ENCODE measurements at places on chromosomes 7 and 10.

DNA sequence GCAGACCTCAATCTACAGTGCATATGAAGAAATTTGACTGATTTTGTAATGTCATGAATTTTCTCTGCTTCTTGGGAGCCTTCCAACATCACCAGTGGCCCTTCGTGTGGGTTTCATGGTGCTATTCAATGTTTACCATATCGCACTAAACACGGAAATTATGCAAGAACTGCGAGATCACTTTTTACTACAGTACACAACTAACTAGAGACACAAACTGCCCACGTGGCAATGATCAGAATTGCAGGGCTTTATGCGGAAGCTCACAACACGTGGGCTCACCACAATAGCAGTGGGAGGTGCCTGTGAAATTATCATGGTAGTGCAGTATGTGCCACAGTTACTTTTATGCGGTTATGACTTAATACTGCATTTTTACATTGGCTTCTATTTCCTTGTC lies 449.7 kb upstream of the KLF6 start:
- peak; percentile 3 for DNase-seq

- DNase-seq: no peak
Measured at GRCh38 chr10:133530506-133530905, 3.3 kb downstream of the CYP2E1 start.

DNA sequence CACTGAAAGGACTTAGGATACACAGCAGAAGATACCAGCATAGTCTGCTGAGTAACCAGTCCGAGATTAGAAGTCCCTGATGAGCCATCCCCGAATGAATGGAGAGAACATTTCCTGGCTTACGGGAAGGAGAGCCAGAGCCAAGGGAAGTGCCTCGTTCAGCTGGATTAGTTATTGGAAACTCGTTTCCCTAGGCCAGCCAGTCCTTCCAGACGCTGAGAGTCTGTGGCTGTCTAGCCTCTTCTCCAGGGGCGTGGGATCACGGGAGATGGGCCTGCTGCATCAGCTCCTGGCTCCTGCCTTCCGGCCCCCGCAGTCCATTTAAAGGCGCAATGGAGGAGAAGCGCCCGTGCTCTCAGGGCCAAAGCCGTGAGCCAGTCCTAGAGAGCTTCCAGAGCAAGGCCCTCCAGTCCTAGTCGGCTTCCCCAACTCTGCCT lies 712.8 kb downstream of the PARD3 start:
- DNase-seq: no peak

DNA sequence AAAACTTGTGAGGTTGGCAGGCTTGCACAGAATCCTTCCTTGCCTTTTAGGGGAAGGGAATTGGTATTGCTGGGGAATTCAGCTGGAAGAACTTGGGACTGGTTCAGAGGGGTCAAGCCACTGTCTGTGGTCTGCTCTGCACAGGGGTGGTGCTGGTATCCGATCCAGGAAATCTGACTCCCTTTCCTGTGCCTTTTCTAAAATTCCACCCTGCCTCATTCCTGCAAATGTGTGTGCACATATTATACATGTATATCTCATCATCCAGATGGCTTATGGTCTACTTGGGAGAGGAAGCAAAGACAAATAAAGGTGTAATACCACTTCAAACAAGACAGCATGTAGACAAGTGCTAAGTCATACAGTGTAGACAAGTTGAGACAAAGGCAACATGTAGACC lies 14.3 kb downstream of the UBTD1 start:
- no peak for DNase-seq

DNA sequence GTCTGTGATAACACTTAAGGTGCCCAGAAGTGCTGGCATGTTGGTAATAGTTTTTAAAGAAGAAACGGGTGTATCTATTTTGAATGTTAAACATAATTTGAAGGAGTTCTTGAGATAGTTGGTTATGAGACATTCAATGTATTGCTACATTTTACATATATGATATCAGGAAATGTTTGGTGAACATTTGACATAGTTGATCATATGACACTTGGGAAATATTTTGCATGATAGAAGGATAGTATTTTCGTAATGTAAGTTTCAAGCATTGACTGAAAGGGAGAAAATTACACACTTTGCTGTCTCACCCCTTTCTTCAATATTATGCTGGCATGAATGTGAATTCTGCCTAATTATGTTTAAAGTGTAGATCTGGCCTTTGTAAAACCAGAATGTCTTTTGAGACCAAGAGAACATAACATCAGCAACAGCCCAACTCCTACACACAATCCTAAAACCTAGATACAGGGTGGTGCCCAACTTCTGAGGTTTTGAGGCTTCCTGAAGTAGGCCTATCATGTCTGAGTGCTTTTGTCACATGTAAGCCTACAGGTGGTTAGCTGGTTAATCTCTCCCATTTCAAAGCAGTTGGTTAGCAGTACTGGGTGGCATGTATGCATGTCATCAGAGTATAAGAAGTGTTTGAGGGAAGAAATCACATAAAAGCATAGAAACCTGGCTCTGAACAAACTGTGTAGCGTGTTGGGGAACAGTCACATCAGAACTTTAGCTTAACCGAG lies 2.1 kb downstream of the ADD3 start:
- DNase-seq: peak; percentile 24

GRCh38 chr7:43872406-43873110 lies 3.2 kb upstream of the MRPS24 start:
- no peak for DNase-seq

DNA sequence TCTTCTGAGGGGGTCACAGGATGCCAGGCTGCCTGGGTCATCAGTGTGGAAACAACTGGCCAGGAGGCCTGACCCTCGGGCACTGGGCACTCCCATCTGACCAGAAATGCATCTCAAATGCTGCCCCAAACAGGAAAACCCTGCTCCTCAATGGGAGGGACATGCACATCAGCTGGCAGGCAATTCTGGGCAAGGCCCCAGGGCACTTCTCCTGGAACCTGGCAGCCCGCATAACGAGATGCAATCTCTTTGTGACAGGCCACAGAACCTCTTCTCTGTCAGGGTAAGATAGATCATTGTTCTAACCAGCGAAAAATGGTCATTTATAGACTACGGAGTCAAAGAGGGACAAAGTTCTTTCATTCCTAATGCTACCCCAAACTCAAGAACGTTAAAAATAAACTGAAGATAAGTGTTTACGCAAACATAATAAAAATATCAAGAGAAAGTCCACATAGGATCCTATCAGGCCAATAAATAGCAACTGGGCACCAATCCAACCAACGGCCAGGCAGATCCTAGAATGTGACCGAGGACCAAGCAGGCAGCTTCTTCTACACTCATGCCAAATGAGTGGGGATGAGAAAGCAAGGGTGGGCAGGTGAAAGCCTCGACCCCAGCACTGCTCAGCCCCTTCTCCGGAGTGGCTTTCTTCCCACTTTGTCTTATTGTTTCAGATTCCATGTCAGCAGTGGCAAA lies 212.3 kb downstream of the TCERG1L start:
- DNase-seq: no peak

DNA sequence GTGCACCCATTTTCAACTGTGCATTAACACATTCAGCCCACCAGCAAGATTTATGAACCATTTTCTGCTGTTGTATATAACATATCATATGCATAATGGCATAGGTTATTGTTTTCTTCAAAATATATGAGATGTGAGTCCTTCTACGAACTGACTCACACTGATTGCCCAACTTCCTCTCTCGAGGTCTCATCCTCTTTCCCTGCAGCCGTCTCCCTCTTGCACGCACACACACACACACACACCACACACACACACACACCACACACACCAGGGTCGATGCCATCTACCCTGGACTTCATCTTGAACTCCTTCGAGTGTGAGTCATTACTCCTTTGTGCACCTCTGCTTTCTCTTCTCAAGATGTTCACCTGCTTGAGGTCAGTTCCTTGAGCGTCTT lies 36.7 kb downstream of the EGFR start:
- no peak for DNase-seq

DNA sequence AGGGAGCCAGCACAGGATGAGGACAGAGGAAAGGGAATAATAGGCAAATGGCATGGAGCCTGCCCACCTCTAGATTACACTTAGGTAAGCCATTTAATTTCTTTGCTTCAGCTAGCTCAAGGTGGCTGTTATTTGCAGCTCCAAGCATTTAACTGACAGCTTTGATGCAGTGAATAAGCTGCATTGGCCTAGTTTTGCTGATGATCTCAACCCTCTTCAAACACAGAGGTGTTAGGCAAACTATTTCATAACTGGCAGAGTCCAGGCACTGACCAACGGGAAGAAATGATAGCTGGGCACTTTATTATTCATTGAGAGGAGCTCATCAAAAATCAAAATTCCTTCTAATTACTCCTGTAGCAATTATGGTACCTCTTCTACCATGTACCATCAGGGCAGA lies 317.4 kb downstream of the BMPER start:
- no peak for DNase-seq

DNA sequence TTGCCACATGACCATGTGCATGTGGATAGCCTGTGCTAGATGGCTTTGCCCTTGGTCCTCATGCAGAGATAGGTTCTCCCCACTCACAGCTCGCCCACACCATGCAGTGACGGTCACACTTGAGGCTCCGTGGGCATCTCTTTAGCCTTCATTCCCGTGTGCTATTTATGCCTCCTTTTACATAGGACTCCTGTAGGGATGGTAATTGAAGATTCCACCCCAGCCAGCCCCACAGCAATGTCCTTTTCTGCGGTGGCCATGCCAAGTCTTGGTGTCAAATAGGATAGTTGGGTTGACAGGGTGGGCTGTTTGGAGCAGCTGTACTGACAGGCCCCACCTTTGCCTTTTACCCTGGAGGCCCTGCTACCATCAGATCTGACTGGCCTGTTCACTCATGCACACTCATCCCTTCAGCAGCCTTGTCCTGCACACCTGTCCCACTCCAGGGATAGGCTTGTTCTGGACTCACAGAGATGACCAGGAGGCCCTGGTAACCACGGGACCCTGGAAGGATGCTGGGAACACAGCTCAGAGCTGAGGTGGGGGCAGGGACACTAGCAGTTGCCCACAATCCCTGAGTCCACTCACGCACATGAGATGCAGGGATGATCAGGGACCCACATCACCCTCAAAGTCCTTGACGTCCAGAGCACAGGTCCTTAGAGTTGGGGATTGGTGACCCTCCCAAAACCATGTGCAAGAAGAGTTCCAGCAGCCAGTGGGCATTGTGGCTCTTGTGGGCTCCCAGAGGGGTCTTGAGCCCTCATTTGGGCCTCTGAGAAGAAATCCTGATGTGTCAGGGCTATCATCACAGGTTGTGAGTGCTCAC lies 71.2 kb downstream of the ADCY1 start:
- no peak for DNase-seq

GRCh38 chr7:120939345-120939744 lies 11.2 kb upstream of the ING3 start:
- DNase-seq: no peak

GRCh38 chr7:137343281-137343841 lies at the start of gene PTN:
TSS of gene PTN (minus strand) at chr7:137343733. CDS start at chr7:137254973, 88,760 bp downstream.
- no peak for DNase-seq

DNA sequence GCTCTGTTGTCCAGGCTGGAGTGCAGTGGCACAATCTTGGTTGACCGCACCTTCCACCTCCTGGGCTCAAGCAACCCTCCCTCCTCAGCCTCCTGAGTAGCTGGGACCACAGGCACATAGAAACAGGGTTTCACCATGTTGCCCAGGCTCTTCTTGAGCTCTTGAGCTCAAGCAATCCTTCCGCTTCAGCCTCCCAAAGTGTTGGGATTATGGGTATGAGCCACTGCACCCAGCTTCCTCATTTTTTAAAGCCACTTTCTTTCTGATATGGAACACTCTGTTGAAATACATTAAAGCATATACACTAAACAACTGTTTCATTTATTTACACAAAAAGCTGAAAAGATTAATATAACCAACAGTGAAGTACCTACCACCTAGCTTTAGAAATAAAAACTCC lies 117.2 kb downstream of the CLEC2L start:
- no peak for DNase-seq

GRCh38 chr10:85598646-85599045 lies 767.9 kb downstream of the GRID1 start:
- DNase-seq: no peak

GRCh38 chr7:37915438-37915837 lies 1.2 kb downstream of the SFRP4 start:
- no peak for DNase-seq

DNA sequence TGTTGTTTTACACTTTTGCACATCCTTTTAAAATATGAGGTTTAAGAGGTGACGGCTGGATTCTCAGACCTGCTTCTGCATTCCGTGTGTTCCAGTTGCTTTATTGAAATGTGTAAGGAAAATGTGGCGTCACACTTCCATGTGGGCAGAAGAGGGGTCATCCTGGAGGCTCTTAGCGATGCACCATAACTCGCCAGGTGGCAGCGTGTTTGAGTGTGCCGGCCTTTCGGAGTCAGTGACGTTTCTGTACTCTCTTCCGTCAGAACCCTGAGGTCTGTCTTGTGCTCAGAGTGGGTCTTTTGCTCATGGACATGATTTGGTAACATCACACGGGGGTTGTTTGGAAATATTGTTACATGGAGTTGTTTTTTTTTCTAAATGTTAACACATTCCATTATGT lies 9.1 kb downstream of the PPP2R2D start:
- DNase-seq: no peak

GRCh38 chr7:102918845-102919244 lies 6.0 kb downstream of the LRRC17 start:
- no peak for DNase-seq

- DNase-seq: no peak
Measured at GRCh38 chr7:30744075-30744417, 7.9 kb upstream of the INMT start.

DNA sequence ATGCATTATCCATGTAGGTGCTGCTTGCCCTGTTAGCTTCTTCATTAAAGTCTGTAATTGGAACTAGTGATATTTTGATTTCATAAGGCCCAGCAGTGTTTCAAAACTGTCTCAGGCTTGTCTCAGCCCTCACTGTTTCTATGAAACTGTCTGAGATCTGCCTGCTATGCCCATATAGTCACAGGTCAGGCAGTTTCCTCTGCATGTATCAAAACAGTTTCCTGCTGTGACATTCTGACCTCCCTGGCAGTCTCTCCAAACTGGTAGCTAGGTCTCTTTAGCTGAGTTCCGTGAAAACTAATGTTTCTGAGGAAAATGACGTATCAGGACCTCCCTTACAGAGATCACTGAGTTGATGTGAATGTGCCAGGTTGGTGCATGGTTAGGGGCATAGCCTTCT lies 18.9 kb upstream of the SEMA3D start:
- DNase-seq: no peak

DNA sequence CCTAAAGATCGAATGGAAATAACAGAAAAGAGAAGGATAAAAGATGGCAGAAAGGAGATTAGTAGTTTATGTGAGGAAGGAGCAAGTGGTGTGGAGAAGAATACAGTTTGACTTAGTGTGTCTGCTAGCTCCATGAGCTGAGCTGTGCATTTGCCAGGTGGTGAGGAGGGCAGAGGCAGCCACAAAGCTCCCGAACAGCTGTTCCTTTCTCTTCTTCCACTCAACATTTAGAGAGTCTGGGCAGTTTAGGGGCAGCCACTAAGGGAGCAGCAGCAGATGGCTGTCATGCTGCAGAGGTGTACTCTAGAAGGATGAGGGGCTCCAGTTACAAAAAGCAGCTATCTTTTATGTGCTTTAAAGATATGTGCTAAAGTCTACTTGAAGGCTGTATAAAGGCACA lies 674.4 kb downstream of the GRM8 start:
- DNase-seq: no peak

GRCh38 chr10:46092524-46093081 lies 46.5 kb upstream of the MSMB start:
- no peak for DNase-seq

All from stimulated activated CD4-positive, alpha-beta T cell treated with anti-CD3 and anti-CD28 coated beads, TNF-alpha, amount 100 ng/mL, for 1 hour (primary cell).